NCI-H446 (cell line): ENCODE measurements at places on chromosomes 11 and 22.
A peak's percentile ranks its signal among the peaks of the same experiment; 100 is the strongest.

DNA sequence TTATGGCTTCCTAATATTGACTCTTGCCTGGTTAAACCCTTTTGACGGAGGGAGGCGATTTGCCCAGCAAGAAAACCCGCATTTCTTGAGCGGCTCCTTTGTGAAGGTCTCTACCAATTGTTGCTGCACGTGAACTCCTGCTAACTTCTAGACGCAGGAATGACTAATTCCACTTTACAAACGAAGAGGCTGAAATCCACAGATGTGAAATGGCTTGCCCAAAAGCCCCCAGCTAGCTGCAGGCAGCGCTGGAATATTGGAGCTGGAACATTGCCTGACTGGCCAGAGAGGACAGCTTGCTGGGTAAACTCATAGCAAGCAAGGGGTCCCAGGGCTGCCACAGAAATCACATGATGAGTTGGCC, 542 bp downstream of the GCAT start:
- DNase-seq: no peak

- peak; percentile 91 for DNase-seq
Observed at GRCh38 chr11:111939836-111940604, 2.9 kb downstream of the DIXDC1 start.

DNA sequence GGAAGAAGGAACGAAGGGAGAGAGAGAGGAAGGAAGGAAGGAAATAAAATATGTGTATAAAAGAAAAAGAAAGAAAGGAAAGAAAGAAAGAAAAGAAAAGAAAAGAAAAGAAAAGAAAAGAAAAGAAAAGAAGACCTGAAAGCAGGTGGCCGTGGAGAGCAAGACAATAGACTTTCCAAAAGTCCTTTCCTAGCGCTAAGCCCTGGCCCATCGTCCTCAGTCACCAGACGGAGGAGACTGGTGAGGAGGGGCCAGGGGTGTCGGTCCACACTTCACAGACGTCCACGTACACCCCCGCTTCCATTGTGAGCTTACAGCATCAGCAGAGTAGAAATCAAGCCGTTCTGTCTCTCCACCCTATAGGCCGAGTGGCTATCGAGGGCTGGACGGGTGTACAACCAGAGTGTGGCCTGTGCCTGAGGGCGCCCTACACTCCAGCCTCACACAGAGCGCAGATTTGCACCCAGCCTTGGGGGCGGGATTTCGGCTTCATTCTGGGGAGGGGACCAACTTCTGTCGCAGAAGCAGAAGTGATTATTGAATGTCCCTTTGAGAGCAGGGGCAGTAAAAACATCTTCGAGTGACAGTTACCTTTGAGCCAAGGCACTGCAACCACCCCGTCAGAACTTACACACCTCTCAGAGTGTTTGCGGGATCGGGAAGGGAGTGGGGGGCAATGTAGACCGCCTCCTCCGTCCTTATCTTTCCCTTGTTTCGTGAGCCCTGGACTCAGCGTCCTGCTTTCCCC, 2.0 kb upstream of the BSX start:
- no peak for DNase-seq

GRCh38 chr11:17683377-17684161, 35.8 kb upstream of the MYOD1 start:
- no peak for DNase-seq

DNA sequence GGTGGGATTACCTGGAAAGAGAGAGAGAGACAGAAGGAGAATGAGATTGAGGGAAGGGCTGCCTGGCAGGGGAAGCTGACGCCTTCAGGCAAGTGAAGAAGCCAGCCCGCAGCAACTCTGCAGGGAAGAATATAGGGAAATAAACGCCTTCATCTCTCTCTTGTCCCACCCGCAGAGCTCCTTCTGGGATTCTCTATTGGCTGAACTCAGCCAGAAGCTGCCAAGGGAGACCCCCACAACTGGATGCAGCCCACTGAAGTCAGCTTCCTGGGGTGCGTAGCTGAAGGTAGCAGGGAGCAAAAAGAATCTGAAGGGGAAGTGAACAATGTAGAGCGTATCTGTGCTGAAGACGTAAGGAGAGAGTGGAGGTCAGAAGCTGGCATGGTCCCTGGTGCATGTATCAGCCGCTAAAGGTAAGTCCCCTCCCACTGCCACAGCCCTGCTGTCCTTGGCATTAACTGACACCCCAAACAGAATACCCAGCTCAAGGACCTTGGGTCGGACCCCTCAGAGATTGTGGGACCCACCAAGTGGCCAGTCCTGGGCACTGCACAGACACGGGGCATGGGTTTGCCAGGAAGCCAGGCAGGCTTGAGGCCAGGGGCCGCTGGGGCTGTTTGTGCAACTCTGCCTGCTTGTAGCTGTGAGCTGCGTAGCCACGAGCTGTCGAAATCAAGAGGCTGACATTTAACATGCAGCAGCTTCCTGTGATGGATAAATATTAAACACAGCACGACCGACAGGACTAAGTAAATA, 469.9 kb downstream of the MN1 start:
- DNase-seq: no peak

DNA sequence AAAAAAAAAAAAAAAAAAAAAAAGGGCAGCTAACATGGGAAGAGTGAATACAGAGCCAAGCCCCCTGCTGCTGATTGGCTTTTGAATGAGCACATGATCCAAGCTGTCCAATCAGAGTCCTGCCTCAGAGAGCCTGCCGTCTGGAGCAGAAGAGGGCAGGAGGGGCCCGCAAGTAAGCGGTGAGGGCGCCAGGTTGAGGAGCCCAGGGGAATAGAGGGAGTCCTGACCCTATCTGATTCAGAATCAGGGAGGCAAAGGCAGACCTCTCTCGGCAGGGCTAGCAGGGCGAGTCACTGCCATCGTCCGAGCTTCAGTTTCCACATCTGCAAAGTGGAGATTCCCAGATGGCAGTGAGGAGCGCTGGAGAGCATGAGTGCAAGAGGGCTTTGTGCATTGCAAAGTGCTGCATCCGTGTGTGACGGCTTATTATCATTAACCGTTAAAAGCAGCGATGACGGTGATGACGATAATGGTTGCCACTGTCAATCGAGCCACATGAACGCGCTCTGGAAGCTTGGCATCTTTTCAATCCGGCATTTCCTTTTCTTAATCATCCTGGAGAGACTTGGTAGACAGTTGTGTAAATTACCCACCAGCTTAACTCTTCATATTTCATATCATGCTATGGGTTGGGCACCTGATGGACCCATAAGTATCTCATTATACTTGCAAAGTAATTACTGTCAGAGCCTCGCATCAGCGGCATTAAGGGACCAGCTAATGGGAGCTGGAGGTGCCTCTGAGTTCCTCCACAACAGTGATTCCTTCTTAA, 68.6 kb upstream of the ATXN10 start:
- DNase-seq: peak; percentile 59

GRCh38 chr11:44950625-44951476, at the start of gene TP53I11:
Gene TP53I11 (minus strand): TSS chr11:44950883. CDS start chr11:44938335, 12,548 bp downstream.
- no peak for DNase-seq

DNA sequence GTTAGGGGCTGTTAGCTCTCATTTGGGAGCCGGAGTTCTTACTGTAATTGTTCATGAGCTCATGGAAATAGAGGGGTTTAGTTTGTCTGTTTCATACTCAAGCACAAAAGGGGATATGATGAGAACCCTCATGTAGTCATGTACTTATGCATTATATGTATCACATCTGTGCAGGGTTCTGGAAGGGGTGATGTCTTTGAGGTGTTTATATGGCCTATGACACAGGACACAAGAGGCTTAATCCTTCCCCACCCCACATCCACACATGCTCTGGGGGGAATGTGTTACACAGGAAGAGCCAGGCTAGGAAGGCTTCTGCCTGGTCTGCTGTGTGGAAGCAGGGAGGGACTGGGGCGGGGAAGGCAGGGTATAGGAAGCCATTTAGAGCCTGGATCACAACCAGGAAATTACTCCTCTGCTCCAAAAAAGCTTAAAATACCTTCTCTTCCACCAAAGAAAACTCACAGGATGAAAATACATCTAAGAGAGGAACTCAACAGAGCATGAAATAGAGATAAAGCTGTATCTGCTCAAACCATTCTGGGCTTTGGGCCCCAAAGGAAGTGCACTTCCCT, 316.1 kb downstream of the TMEM135 start:
- no peak for DNase-seq

DNA sequence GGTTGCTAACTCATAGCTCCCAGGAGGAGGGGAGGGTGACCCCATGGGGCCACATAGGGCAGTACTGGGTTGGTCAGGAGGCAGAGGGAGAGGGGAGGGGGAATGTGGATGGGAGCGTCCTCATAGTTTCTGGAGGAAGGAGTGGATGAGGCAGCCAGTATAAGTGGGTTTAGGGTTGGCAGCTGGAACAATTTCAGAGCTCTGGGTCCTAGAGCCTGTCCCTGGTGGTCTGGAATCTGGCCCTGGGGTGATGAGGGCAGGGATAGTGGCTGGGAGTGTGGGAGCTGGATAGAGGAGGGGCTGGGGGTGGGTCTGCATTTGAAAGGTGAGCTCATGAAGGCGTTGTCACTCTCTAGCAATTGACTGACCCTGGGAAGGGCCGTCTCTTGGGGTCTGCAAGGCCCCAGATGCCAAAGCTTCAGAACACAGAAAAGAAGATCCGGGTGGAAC, 5.3 kb upstream of the MRGPRG start:
- no peak for DNase-seq

GRCh38 chr11:128940156-128940555, 2.5 kb downstream of the TP53AIP1 start:
- no peak for DNase-seq

DNA sequence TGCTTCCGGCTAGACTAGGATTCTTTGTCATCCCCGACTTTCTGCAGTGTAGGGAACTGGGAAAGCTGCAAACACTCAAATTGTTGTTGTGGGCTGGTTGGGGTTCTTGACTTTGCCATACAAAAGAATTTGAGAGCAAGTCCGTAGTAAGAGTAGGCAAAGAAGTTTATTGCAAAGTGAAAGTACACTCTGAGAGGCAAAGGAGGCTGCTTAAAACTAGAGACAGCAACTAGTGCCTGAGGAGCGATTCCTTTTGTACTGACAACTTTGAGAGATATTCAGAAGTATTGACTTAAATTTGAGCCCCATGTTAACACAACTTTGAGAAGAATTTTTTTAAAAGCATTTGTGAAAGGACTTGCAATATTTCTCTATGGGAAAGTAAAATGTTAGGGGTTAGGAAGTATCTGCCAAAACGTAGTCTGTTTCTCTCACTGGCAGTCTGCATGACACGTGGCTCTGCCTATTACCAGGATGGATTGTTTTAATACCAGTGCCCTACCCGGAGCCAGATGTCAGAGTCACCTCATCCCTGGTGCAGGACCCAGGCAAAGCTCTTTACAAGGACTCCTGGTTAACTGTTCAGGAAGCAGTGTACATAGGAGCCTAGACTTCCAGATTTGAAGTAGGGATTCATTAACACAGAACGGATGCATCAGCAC, 85.0 kb upstream of the CLPB start:
- no peak for DNase-seq

GRCh38 chr11:106133529-106133928, 56.1 kb downstream of the AASDHPPT start:
- DNase-seq: no peak

GRCh38 chr22:25196326-25196725, 3.3 kb upstream of the CRYBB3 start:
- no peak for DNase-seq

- peak; percentile 60 for DNase-seq
Observed at GRCh38 chr11:66363805-66364535, 7.6 kb downstream of the SLC29A2 start.

GRCh38 chr22:46688949-46689348, 49.1 kb downstream of the CERK start:
- DNase-seq: no peak

GRCh38 chr11:42890773-42891172, 421.0 kb upstream of the API5 start:
- no peak for DNase-seq

GRCh38 chr11:59273373-59273841, 60.7 kb upstream of the MPEG1 start:
- DNase-seq: no peak

DNA sequence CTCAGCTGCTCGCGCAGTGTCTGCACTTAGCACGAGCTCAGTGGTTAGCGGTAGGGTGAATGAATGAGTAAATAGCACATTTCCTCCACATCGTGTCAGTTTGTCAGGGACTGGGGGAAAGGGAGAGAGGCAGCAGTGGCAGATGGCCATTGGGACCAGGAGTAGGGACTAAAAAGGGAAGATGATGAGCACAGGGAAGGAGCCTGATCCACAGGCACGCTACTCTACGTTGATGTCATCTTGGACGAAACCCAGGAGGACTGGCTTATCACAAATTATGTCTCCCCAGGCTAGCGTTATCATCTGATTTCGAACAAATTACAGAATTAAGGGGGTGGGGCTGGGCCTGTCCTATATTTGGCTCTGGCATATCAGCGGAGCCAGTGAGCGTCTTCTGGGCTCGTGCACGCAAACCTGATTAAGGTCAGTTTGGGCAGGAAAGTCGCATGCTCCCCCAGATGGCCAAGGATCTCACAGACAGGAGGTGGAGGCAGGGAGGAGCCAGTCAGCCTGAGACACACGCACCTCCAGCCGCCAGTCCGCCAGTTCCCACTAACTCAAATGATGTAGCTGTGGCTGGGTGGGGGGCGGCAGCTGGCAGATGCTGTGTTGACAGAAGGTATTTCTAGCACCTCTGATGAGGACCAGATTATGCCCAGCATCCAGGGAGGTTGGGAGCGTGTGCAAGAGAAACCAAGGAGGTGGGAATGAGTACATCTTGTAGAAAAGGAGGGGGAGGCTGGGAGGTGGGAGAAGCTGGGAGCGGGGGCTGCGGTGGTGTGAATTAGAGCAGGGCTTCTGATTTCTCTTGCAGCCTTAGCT, 97.4 kb upstream of the PRDM11 start:
- no peak for DNase-seq

DNA sequence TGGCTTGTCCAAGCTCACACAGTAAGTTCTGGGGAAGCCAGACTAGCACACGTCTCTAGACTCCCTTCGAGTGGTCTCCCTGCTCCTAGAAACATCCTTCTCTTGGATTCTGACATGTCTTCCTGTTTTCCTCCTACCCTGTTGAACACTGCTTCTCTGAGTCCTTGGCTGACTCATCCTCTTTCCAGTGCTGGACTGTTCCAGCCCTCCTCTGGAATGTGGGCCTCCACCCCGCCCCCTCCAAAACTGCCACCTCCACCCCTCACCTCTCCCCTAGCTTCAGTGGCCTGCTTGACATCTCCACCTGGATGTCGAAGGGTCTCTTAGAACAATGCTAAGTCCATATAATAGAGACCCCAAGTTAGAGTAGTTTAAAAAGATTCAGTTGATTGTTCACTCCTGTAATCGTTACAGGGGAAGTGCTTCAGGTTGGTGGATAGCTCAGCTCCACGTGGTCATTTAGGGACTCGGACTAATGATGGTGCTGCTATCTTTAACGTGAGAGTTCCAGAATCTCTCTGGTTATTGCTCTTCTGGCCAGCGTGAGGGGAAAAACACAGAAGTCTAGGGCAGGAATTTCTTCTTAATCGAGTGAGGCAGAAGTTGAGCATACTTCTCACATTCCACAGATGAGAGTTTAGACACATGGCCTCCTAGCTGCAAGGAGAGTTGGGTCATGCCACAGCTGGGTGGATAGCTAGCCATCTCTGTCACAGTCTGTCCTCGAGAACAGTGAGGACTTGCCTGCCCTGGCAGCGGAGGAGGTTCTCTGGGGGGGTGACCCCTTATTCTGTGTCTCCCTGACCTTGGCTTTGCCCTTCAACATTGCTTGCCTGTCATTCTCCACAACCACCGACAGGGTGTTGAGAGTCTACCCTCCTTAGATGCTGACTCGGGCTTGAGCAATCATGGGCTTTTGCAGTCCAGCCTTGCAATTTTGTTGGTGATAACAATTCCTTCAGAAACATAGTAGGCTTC, 4.7 kb upstream of the C11orf96 start:
- DNase-seq: no peak
